Ascending aorta (tissue), 2 donors: ENCODE measurements at places on chromosomes 11 and 22.

GRCh38 chr11:72478669-72479068 lies 44.3 kb upstream of the CLPB start:
- DNase-seq, result no peak

DNA sequence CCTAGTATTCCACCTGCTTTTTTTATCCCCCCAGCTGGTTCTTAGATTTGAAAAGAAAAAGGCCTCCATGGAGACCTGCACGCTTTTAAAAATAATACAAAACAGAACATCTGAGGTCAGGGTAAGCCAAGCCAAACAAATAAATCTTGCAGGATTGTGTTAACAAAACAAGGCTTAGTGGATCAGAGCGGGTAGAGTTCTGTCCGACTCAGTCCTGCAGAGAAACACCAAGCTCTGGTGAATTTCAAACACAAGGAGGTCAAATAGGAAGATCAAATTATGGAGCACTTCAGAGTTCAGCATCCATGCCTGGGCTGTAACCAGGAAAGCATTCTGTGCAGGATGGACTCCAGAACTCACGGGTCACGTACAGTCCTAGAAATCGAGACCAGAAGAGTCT lies 86.9 kb downstream of the SYN3 start:
- no peak for DNase-seq

DNA sequence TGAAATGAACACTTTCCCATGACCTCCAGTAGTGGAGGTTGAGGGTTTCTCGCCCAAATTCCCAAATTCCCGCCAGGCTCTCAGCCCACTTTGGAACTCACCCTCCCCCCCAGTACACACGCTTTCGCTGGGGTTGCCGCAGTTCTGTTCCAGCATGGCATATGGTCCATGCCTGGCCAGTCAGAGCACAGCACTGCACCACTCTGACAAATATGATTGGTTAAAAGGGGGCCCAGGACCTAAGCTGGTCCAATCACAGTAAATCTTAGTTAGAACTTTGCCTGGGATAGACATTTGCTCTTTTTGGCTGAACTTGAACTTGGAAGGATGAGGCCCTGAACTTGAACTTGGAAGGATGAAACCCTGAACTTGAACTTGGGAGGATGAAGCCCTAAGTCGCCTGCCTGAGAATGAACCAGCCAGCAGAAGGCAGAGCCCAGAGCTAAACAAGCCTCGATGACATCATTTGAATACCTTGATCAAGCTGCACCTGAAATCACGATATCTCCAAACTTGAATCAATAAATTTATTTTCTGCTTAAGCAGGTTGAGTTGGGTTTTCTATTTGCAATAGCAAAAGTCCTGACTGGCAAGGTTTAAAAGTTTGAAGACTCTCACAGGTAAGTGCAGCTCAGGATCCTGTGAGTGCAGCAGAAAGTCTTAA lies 12.6 kb upstream of the SSTR3 start:
- DNase-seq, result no peak

DNA sequence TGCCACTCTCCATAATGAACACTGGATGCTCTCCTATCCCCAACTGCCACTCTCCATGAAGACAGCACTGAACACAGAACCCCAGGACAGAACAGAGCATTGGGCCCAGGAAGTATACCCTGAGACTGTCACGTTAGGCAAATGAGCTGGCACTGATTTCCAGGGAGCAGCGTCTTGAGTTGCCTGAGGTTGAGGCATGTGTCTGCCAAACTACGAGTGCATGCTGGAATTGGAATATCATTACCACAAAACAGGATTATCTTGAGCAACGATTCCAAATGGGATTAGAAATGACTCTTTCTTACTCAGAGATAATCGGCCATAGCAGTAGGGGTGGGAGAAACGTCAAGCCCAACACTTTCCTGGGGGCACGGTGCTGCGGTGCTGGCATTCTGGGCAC lies 39.9 kb downstream of the CLPB start:
- no peak for DNase-seq

GRCh38 chr22:26708256-26709009 lies 51.0 kb downstream of the MIAT start:
- no peak for DNase-seq

- DNase-seq, result peak; percentile 50
Observed at GRCh38 chr11:10486161-10486840, 31.2 kb downstream of the AMPD3 start.

DNA sequence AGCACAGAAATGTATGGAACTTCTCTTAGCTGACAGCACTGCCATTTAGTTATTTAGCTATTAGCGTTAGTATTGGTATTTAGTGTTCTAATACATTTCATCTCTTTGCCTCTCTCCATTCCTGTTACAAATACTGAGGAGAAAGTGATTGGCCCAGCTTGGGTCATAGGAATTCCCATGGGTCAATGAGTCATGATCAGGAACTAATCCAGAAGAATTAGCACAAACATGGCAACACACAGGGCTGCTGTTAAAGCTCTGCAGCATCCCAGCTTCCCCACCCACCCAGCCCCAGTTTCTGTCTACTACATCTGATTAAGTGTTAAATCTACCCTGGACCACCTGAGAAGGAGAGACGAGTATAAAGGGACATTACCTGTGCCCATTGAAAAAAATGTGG lies 36.1 kb downstream of the PDGFD start:
- DNase-seq, result no peak

- no peak for DNase-seq
Observed at GRCh38 chr11:74417379-74417804, 19.2 kb upstream of the PGM2L1 start.

DNA sequence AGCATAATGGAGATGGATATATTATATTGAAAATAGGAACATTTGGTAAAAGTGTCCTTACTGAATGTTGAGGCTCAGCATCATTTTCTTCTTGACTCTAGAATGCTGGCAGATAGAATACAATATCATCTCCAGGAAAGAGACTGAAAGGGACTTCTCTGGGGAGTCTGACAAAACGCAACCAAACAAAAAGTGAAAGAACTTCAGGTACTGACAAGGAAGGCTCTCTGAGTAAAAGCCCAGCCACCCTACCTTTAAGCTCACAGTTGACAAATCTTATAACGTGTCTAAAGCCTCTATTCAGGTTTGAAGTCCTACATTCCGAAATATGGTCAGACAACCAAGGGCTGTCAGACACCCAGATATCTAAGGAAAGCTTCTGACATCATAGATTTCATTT lies 590.8 kb downstream of the SOX6 start:
- DNase-seq, result no peak

GRCh38 chr11:30281476-30282288 lies 41.2 kb upstream of the ARL14EP start:
- DNase-seq, result no peak

DNA sequence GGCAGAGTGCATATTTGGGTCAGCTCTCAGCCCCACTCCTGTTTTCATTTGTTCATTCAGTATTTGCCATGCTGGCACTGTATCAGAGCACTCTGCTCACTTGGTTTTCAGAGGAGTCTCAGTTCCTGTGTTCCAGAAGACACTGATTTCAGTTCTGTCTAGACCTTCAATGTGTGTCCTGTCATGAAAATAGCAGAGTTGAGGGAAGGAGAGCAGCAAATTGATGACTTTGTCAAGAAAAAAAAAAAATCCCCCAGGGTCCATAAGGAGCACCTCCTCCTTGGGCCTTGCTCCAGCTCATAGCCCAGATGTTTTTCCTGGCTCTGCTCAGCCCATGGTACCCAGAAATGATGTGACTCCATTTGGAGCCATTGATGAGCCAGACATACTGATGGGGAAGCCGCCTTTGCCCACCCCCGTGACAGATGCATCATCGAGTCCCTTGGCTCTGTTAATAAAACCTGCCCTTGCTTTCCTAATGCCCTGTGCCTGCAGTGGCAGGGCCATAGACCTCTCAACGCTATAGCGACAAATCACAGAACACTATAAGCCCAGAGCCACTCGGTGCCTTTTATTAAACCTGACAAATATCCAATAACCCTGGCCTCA lies 107.0 kb downstream of the PKNOX2 start:
- no peak for DNase-seq

GRCh38 chr11:35102267-35102666 lies 36.7 kb upstream of the CD44 start:
- no peak for DNase-seq

DNA sequence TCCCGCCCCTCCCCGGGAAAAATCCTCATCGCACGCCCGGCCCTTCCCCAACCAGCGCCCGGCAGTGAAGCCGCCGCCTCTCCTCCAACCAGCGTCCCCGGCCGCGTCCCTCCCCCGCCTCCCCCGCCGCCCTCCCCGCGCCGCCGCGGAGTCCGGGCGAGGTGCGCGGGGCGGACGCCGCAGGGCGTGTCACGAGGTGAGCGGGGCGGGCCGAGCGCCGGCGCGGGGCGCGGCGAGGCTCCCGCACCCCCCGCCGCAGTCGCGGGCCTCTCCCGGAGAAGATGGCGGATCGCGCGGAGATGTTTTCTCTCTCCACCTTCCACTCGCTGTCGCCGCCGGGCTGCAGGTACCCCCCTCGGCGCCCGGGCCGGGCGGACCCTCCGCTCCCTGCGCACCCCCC lies at the start of gene MAPK8IP2:
MAPK8IP2 (plus strand) TSS at position 256 of the 400 bp plus-strand sequence; CDS start at position 282, 26 bp downstream.
- DNase-seq, result no peak

- DNase-seq, result no peak
Observed at GRCh38 chr11:22331771-22332170, 6.4 kb upstream of the SLC17A6 start.

GRCh38 chr11:128884703-128885338 lies 6.3 kb upstream of the KCNJ5 start:
- no peak for DNase-seq

GRCh38 chr11:69593851-69594250 lies 47.1 kb upstream of the CCND1 start:
- DNase-seq, result no peak

- DNase-seq, result no peak
Observed at GRCh38 chr22:17120711-17121232, 388 bp downstream of the TMEM121B start.

DNA sequence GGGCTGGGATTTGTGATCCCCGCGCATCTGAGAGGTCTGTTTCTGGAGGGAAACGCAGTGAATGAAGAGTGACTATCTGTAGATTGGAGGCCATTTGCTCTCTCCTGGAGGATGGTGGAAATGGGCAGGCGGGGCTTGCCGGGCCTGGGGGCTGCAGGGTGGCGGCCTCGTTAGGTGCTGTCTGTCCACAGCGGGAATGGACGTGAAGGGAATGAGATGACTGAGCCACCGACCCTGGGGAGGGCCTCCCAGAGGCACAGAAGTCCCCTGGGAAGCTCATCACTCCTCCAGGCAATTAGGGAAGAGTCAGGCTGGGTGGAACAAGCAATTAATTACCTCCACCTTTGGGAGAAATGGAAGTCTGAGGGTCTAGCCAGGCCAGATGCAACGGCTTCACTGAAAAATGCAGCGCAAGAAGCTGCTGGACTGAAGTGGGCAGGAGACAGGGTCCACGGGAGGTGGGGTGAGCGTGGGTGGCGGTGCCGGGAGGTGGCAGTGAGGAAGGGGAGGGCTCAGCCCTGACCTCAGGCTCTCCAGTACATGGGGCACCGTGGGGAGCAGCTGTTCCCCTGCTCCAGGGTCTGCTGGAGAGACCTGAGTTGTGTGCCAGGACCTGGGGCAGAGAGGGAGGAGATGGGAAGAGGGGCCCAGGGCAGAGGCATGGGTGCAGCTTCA lies 524.5 kb downstream of the BRD1 start:
- peak; percentile 30 for DNase-seq

- no peak for DNase-seq
Observed at GRCh38 chr22:21734540-21735199, 924 bp downstream of the YPEL1 start.

DNA sequence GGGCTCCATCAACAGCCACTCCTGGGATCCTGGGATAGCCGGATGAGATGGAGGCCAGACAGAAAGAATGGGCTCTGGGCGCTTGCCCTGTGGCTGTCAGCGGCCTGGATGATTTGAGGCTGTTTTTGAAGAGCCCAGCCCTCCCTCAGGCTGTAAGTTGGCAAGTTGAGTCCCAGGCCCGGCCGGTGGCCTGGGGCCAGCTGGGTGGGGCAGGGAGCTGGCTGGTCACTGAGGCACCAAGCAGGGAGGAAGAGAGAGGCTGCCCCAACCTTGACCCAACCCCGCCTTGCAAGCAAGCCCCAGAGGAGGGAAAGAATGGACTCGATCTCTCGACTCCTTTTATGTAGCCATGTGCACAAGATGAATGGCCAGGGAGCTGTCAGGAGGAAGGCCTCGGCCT lies 34.9 kb downstream of the RIBC2 start:
- DNase-seq, result no peak

GRCh38 chr22:23047265-23047664 lies 23.1 kb upstream of the GNAZ start:
- no peak for DNase-seq

DNA sequence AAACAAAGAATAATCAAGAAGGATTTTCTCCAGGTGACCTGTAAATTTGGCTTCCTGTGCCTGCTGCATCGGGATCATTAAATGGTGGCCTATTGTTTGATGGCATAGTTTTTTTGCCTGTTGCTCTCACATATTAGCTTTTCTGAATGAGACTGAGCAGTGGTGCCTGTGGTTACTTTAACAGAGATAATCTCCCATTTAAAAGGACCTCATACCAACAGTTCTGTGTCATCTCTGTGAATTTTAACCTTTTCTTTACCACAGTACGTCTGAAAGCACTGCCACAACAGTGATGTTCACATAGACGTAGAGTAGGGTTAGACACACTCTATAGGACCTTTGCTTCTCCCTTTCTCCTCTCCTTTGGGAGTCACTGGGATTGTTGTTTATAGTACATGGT lies 22.9 kb upstream of the RCE1 start:
- no peak for DNase-seq

- DNase-seq, result no peak
Observed at GRCh38 chr11:83671289-83671688, 385.1 kb upstream of the CCDC90B start.

DNA sequence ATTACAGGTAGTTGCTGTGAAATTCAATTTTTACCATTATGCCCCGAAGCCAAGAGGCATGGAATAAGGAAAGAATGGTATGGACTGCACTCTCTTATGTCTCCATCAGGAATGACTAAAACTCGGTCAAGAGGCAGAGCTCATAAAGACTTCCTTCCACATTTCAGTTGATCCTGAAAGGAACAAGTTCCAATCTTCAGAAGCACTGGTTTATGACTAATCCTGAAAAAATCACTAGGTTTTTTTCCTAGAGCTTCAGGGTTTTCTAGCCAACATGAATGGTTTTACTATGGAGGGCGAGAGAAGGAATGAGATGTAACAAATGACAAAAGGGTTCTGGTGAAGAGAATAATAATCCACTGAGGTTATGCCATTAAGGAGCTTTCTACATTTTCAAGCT lies 832.2 kb downstream of the NTM start:
- DNase-seq, result no peak

- no peak for DNase-seq
Observed at GRCh38 chr22:45997777-45998637, 21.0 kb upstream of the WNT7B start.

DNA sequence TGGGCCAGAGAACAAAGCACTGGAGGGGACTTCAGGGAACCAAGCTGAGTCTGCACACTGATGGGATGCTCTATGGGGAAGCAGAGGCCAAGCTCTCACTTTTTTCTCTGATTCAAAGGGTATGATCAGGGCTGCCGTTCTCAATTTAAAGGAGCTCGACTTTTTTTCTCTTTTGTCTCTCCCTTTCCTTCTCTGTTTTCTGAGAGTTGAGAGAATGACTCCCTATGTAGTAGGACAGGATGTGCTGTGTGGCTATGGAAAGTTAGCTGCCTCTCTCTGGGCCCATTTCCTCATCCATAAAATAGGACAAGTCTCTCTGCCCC lies 7.9 kb downstream of the ADORA2A start:
- no peak for DNase-seq

GRCh38 chr11:14657841-14658240 lies 14.2 kb downstream of the PDE3B start:
- no peak for DNase-seq

GRCh38 chr22:42623301-42623751 lies 8.6 kb upstream of the POLDIP3 start:
- DNase-seq, result no peak

- DNase-seq, result no peak
Observed at GRCh38 chr11:59141673-59142460, 789 bp upstream of the FAM111A start.

GRCh38 chr22:47816121-47816862 lies 1053.8 kb downstream of the TBC1D22A start:
- no peak for DNase-seq
